Vagina (tissue), 2 donors: ENCODE measurements at places on chromosomes 13 and 19. TPM values are rescaled to one million over a fixed set of nuclear protein-coding genes. Genes with fewer than 3 reads are reported as not detected.

The KBTBD7 gene
- total RNA-seq = 5.9 TPM

The SELENOV gene
- not detected for total RNA-seq

DNA sequence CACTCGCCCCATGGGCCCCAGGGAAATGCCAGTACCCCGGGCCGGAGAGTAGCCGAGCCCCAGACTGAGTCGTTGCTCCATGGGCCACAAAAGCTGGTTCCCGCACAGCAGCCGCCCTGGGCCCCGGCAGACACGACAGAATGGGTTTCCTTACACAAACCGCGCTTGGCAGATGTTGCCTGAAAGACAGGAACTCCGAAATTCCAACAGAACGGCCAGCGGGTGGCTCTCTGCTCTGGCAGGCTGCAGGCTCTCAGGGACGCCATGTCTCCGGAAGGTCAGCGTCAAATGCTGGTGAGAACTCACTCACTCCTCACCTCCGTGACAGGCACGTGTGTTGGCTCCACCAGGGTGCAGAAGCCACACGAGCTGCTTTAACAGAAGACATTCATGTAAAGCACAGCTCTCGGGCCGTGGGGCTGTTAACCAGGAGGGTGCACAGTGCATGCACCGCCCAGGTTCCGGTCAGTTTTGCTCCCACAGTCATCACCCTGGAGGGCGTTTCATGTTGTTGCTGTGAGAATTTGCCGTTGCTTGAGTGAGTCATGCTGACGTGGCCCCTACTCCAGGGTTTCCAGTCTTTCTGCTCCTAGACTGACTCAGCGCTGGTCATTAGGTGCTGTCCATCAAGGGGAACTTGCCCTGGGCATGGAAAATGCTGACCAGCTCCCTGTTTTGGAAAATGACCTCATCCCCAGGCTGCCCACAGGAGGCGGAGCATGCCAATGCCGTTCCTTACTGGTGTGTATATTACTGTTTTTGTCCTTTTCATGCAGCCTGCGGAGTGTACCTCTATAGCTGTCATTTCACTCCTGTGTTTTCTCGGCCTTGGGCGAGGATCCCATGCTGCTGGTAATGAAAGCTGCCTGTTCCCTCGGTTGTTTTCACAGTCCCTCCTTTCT, 44.8 kb downstream of the ANKRD10 start:
- peak; percentile 98 for DNase-seq
- no peaks in the 10 kb centered on the region for H3K36me3 ChIP-seq
- H3K27me3 ChIP-seq = no peaks in the 10 kb centered on the region
- peak overlapping the region; percentile 20 for H3K4me3 ChIP-seq
- H3K4me1 ChIP-seq = peaks cover 43% of the 10 kb centered on the region

DNA sequence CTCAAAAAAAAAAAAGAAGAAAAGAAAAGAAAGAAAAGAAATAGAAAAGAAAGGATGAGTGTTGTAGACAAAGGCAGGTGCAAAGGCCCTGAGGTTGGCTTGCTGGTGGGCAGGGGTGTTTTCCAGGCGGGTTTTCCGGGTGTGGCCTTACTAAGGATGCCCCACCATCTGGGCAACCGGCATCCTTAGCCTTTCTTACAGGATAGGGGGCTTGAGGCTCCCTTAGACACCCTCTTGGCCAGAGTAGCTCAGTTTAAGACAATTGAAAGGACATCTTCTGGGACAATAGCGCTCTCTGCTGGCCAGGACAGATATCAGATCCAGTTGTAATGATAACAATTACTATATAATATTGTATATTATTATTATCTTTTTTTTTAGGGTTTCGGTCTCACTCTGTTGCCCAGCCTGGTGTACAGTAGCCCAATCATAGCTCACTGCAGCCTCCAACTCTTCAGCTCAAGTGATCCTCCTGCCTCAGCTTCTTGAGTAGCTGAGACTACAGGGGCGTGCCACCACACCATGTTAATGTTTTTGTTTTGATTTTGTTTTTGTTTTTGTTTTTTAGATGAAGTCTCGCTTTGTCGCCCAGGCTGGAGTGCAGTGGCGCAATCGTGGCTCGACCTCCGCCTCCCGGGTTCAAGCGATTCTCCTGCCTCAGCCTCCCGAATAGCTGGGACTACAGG, 1.4 kb upstream of the QTRT1 start:
- no peak for DNase-seq
- H3K4me1 ChIP-seq = peaks cover 25% of the 10 kb centered on the region
- no peak overlapping the region for H3K27ac ChIP-seq
- H3K27me3 ChIP-seq = no peaks in the 10 kb centered on the region
- no peaks in the 10 kb centered on the region for H3K36me3 ChIP-seq

The OLFM4 gene
- 50.1 TPM for total RNA-seq

- no peaks in the 10 kb centered on the region for H3K36me3 ChIP-seq
- no peak overlapping the region for H3K4me3 ChIP-seq
- no peak overlapping the region for H3K27ac ChIP-seq
- no peak for DNase-seq
Measured at GRCh38 chr19:15874821-15875474, 22.9 kb downstream of the CYP4F2 start.

The GARRE1 gene
- 28.5 TPM for total RNA-seq

The ZNF418 gene
- 3.2 TPM for total RNA-seq

- DNase-seq = no peak
- no peak overlapping the region for H3K4me3 ChIP-seq
- H3K27ac ChIP-seq = peak overlapping the region; percentile 59
- H3K4me1 ChIP-seq = peaks cover 23% of the 10 kb centered on the region
- H3K27me3 ChIP-seq = no peaks in the 10 kb centered on the region
Measured at GRCh38 chr19:48554385-48555091, 2.6 kb downstream of the SULT2B1 start.

The VSTM2B gene
- total RNA-seq = 0.98 TPM

DNA sequence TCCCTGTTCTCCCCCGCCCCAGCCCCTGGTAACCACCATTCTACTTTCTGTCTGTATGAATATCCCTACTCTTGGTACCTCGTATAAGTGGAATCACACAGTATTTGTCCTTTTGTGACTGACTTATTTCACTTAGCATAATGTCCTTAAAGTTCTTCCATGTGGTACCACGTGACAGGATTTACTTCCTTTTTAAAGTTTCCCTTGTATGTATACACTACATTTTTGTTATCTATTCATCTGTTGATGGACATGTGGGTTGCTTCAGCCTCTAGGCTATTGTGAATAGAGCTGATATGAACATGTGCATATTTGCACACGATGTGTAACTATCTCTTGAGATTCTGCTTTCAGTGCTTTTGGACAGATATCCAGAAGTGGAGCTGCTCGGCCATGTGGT, 59.6 kb upstream of the GJB6 start:
- H3K4me1 ChIP-seq = no peaks in the 10 kb centered on the region
- no peak overlapping the region for H3K27ac ChIP-seq
- no peaks in the 10 kb centered on the region for H3K27me3 ChIP-seq
- DNase-seq = no peak
- no peaks in the 10 kb centered on the region for H3K36me3 ChIP-seq

The PPM1N gene
- total RNA-seq = 3.9 TPM

The FFAR3 gene
- not detected for total RNA-seq

DNA sequence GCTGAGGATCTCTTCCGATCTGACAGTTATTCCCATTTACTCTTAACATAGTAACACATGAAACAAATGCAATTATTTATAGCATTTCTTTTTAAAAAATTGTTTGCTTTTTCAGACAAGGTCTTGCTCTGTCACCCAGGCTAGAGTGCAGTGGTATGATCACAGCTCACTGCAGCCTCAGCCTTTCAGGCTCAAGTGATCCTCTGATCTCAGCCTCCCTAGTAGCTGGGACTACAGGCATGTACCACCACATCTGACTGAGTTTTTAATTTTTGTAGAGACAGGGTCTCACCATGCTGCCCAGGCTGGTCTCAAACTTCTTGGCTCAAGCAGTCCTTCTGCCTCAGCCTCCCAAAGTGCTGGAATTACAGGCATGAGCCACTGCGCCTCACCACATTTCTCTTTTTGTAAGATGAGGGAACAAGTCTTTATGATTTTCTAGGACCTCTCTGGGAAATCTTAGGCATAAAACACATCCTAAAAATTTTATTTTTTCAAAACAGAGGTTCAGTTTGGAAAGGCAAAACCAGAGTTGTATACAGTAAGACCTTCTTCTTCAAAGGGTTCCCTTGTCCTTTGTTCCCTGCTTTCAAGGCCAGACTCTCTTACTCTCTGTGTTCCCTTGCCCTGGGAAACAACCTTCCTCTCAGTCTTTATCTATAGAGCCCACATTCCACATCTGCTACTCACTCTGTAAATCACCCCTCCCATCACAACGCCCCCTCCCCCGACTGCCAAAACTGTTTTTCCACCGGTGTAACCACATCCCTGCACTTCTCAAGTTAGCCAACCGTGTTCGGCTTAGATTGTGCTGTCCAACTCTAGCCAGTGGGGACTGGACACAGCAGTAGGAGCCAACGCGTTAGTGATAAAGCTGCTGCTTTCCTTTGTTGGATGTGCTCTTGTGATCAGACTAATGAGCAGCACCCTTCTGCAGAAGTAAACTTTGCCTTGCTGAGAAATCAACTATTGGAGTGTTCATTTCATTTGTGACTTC, 56.2 kb downstream of the DHRS12 start:
- no peak overlapping the region for H3K4me3 ChIP-seq
- DNase-seq = peak; percentile 49
- no peak overlapping the region for H3K27ac ChIP-seq
- H3K27me3 ChIP-seq = no peaks in the 10 kb centered on the region
- H3K36me3 ChIP-seq = no peaks in the 10 kb centered on the region

The TSKS gene
- total RNA-seq = 1.2 TPM

The ZNF626 gene
- 9.8 TPM for total RNA-seq

DNA sequence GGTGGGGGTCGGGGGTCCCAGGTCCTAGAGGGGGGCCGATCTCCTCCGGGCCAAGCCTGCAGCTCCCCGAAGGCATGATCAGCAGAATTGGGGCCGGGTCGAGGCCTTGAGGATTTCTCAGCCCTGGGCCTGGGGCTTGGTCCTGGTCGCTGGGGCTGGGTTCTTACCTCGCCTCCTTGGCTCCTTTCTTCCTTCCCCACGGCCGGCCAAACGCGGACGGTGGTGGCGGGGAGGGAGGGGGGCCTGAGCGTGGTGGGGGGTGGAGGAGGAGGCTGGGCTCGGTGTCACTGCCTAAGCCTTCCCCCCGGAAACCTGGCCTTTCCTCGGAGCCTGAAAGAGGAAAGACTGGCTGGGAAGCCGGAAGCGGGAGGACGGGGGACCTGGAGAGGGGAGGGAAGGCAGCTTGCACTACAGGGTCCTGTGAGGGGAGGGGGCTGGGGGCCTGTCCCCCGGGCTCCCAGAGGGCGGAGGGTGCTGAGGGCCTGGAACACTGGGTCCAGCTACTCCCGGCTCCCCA, at the start of gene ZNF579:
Gene ZNF579 (minus strand): TSS at position 221 of the 517 bp plus-strand sequence. CDS start 1,209 bp downstream, outside the sequence.
- H3K36me3 ChIP-seq = peaks cover 7% of the 10 kb centered on the region
- H3K27me3 ChIP-seq = no peaks in the 10 kb centered on the region
- no peak for DNase-seq
- H3K4me1 ChIP-seq = peaks cover 27% of the 10 kb centered on the region

DNA sequence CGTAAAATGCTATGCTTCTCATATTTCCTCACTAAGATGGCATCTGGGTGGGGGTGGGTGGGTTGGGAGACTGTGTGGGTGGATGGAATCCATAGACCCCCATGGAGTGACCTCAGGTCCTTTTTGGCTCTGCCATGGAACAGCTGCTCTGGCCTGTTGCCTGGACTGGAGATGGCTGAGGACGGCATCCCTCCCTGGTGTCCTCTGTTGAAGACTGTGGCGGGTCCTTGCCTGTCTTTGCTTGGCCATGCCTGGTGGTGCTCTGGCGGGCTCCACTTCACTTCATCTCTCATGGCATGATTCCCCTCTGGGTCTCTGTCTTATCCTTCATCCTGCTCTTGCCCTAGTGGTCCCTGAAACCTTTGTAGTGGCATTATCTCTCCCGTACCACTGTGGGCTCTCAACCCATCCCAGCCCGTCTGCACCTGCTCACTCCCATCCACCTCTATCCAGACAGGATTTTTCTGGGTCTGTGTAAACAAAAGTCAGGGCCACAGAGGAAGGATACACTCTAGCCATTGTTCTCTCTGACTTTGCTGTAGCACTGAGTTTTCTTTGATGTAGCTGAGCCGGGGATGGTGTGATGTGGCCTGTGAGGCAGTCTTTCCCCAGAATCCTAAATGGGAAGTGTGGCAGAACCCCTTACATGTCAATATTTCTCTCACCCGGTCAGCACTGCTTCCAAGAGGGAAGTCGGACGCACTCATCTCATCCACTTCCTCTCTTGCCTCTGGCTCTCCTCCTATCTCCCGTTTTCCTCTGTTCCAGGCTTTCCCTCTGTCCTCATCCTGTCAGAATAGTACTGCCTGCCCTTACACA, 36.1 kb downstream of the WDFY2 start:
- H3K4me3 ChIP-seq = no peak overlapping the region
- peaks cover 60% of the 10 kb centered on the region for H3K4me1 ChIP-seq
- peak overlapping the region; percentile 21 for H3K27ac ChIP-seq
- DNase-seq = no peak
- no peaks in the 10 kb centered on the region for H3K27me3 ChIP-seq

GRCh38 chr19:35828692-35829301, 16.2 kb upstream of the PRODH2 start:
- H3K27me3 ChIP-seq = no peaks in the 10 kb centered on the region
- no peak overlapping the region for H3K27ac ChIP-seq

The TEX101 gene
- not detected for total RNA-seq

The GNG8 gene
- total RNA-seq = not detected

DNA sequence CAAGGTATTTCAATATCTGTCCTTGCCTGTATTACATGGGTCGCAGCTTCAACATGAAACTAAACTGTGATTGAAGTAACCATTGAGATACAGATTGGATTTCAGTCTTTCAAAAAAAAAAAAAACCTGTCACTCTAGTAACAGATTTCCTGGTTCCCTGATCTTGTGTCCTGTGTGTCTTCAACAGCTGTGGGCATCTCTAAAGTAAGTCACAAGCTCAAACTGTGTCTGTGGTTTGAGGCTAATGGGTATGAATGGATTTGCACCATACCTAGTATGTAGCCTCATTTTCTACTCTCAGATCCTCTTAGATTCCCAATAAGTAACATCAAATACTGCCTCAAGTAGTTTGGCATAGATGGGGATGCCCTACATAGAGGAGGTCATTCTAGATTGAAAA, 300.1 kb downstream of the COG6 start:
- H3K36me3 ChIP-seq = no peaks in the 10 kb centered on the region
- H3K4me1 ChIP-seq = peaks cover 12% of the 10 kb centered on the region
- no peaks in the 10 kb centered on the region for H3K27me3 ChIP-seq
- no peak for DNase-seq
- H3K27ac ChIP-seq = no peak overlapping the region

- H3K4me1 ChIP-seq = peaks cover 27% of the 10 kb centered on the region
- peak overlapping the region; percentile 57 for H3K27ac ChIP-seq
- H3K4me3 ChIP-seq = peak overlapping the region; percentile 26
- no peak for DNase-seq
Measured at GRCh38 chr19:58395979-58396627, 647 bp downstream of the RNF225 start.

DNA sequence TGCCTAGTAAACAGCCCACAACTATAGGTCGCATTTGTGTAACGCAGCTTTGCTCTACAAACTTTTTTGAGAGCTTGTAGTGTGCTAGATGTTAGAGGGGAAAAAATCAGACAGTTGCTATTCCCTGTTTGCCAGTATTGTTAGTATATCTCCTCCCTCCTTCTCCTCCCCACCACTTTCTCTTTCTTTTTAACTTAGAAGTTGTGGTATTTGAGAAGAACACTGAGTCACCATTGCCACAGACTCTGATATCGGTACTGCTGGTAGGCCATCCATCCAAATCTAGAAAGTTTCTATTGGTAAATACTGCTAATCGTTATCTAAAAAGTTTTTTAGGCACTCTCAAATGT, 666 bp downstream of the POMP start:
- H3K27ac ChIP-seq = peak overlapping the region; percentile 93
- H3K4me1 ChIP-seq = peaks cover 59% of the 10 kb centered on the region
- no peaks in the 10 kb centered on the region for H3K27me3 ChIP-seq
- DNase-seq = no peak
- peaks cover 23% of the 10 kb centered on the region for H3K36me3 ChIP-seq
- peak overlapping the region; percentile 89 for H3K4me3 ChIP-seq

The LMO7 gene
- total RNA-seq = 85.4 TPM
